ENCODE measurements at places on chromosomes 12 and 14. TPM values are rescaled to one million over a fixed set of nuclear protein-coding genes. Genes with fewer than 3 reads are reported as not detected.
A peak's percentile ranks its signal among the peaks of the same experiment; 100 is the strongest.

ALKBH2 gene
- 23.3 TPM for polyA plus RNA-seq

RNF212B gene
- polyA plus RNA-seq: not detected

DNA sequence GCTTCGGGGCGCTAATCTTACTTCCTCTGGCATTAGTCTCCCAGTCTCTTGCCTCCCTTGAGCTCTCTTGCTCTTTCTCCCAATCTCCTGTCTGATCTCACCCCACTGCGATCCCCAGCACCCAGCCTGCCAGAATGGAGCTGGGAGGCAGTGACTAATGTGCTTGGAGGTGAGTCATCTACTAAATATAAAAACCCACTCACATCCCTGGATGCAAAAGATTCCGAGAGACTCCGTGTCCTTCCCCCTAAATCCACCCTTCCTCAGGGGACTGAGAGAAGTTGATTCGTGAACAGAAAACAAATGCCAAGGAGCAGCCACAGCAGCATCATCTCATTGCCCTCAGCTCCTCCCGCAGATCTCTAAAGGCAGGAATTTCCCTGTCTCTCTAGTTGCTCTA is 45.7 kb upstream of the KCNA5 start:
- peak; percentile 75 for DNase-seq

DNA sequence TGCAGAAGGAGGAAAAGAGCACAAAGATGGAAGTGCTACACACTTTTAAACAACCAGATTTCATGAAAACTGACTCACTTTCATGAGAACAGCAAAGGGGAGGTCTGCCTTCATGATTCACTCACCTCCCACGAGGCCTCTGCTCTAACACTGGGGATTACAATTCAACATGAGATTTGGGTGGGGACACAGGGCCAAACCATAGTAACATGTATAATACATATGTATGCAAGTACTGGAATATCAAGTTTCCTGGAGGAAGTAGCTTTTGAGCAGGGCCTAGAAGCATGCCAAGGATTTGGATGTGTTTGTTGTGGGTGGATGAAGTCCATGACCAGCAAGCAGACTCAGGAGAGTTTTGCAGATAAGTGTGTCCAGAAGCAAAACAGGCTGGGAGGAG is 409.0 kb downstream of the RGS6 start:
- no peak for DNase-seq

- DNase-seq: no peak
These were observed 55.2 kb downstream of the GALNT4 start for GRCh38 chr12:89469361-89469760.
